KBM-7 (cell line): ENCODE measurements at places on chromosomes 3 and 15.

DNA sequence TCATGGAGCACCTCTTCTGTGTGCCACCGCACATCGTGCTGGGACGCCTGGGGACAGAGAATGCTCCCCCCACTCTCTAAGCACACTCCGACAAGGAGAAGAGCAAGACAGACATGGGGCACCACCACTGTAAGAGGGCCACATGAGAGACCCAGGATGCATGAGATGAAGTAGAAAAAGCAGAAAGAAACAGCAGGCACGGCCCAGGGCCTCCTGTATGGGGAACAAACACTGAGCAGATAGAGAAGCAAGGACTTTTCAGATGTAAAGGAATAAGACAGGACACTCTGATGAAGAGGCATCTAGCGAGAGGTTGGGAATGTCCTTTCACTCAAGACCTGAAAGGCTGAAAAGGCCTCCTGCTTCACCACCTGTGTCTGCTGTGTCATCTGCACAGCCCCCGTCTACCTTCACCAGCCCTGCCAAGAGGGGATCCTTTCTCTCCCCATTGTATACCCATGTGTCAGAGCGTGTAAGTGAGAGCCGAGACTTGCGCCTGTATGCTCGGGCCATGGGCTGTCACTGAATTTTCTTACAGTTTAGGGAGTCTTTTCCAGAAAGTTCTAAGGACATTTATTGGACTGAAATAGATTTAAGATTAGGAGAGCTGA lies 125.6 kb downstream of the LRRK1 start:
- no peak for DNase-seq

DNA sequence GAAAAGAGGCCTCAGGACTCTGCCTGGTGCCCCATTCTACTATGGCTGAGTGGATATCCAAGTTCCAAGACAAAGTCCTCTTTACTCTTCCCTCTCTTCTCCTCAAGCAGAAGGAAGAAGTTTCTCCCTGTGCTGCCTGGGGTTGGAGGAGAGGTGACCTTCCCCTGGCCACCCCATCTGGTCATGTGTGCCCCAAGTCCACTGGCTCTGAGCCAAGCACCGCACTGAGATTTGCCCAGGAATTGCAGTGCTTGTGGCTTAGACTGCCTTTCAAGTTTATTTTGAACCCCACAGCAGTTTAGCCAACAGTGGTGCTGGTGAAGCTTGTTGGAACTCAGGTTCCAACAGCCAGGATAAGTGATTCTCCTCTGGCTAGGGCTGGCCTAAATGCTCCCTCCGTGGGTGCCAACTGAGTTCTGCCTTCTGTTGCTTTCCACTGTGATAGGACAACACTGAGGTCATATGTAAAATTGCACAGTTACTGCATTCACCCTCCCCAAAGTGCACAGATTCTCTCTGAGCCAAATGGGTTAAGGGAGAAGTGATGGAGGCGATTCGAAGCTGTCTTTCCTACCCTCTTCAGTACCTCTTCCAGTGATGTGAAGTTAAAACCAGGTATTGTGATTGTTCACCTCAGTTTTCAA lies 69.9 kb downstream of the TMCO5A start:
- no peak for DNase-seq

GRCh38 chr3:101381809-101382208 lies 61.4 kb upstream of the IMPG2 start:
- DNase-seq: peak; percentile 56

DNA sequence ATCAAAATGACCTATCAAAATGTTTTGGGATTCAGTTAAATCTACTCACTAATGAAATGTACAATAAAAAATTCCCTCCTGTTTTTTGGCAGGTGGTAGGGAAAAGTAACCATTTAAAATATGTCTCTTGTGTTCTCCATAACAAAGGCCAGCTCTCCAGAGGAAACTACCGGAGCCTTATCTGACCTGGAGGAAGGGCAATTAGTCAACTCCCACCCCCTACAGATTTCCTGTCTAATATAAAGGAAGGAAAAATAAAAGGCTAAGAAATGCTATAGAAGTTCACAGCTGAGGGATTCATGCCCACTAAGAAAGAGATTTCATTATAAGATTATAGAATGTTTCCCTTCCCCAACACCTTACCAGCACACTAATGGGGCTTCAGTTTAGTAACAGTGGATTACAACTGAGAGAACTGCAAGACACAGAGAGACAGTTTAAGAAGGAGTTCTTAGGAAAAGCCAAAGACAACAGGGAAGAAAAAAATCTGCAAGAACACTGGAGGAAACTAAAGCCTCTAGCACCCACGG lies 376.5 kb upstream of the KCNMB2 start:
- peak; percentile 29 for DNase-seq

GRCh38 chr3:37140899-37141541 lies 33.4 kb downstream of the LRRFIP2 start:
- DNase-seq: no peak

- DNase-seq: no peak
Measured at GRCh38 chr15:94240480-94240879, 9.1 kb downstream of the MCTP2 start.

- no peak for DNase-seq
Measured at GRCh38 chr15:70322051-70322668, 224.4 kb upstream of the TLE3 start.

GRCh38 chr3:33424606-33425452 lies 15.4 kb downstream of the UBP1 start:
- no peak for DNase-seq

DNA sequence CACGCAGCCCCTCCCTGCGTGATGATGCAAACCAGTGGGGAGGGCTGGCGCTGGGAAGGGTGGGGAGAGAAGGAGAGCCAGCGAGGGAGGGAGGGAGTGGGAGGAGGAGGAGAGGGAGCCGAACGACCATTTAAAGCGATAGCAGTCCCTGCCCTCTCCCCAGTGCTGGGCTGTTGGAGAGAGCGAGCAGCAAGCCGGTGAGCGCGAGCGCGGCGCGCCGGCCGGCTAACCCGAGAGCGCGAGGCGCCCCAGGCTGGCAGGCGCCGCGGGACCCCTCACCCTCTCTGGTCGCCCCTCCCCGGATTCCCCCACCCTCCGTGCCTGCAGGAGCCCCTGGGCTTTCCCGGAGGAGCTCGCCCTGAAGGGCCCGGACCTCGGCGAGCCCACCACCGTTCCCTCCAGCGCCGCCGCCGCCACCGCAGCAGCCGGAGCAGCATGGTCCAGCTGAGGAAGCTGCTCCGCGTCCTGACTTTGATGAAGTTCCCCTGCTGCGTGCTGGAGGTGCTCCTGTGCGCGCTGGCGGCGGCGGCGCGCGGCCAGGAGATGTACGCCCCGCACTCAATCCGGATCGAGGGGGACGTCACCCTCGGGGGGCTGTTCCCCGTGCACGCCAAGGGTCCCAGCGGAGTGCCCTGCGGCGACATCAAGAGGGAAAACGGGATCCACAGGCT lies at the start of gene GRM7:
Gene GRM7 (plus strand): TSS at position 162 of the 671 bp plus-strand sequence.
- no peak for DNase-seq

GRCh38 chr3:64353226-64353625 lies 128.0 kb upstream of the PRICKLE2 start:
- DNase-seq: no peak

DNA sequence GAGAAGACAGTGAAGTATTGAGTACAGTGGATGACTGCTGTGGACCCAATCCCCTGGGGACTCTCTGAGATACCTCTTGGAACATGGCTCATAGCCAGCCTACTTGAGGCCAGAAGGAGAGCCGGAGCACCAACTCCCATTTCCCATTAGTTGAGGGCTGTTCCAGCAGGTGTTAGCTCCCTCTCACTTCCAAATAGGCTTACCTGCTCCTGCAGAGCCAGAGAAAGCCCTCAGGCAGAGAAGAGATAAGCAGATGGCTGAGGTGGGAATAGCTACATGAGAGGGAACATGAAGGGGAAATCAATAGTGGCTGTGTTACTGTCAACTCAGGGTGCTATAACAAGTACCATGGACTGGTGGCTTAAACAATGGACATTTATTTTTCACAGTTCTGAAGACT lies 4.6 kb upstream of the CCK start:
- no peak for DNase-seq

DNA sequence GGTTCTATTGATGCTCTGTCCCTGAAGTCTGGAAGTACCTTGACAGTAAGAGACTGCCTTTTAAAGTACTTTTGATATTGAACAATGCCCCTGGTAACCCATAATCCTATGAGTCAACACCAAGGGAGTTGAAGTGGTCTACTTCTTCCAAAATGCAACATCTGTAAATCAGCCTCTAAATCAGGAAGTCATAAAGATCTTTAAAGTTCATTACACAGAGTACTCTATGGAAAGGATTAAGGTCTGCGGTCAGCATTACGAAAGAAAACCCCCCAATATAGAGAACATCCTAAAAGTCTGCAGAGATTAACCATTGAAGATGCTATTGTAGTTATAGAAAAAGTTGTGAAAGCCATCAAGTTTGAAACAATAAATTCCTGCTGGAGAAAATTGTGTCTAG lies 52.7 kb upstream of the CMC1 start:
- DNase-seq: peak; percentile 57

GRCh38 chr3:37944391-37944842 lies 46.2 kb upstream of the VILL start:
- peak; percentile 37 for DNase-seq

DNA sequence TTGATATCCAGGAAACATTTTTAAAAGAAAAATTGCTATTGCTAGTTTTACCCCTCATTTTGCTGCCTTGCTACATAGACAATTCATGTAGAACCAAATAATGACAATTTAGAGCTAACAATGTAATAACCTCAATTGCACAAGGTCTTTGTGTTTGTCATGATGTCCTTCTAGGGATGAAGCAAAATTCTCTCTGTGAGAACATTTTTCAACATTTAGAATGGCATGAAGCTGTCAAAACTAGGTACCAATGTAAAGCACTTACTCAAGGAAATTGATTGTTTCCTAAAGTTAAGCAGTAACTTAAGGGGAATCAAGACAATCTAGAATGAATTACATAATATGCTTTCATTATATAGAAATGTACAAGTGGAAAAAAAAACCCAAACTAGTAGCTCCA lies 7.9 kb upstream of the FGF7 start:
- no peak for DNase-seq

GRCh38 chr3:31234145-31234544 lies 298.6 kb upstream of the STT3B start:
- peak; percentile 82 for DNase-seq

- DNase-seq: peak; percentile 95
Measured at GRCh38 chr15:81939604-81940440, 106.0 kb downstream of the MEX3B start.

DNA sequence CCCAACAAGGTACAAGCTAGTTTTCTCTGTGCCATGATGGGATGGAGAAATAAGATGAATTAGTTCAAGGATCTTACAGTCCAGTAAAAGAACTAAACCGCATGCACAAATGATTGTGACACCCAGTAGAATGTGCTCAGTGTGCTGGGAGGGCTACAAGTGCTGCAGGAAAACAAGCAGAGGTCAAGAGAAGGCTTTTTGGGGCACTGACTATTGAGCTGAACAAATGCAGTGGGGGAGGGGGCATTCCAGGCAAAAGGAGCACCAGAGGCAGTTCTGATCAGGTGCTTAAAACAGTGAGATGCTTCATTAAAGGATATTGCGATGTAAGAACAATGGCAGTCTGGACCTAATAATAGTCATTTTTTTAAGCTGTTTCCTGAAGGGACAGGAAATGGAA lies 6.0 kb downstream of the SLC27A2 start:
- DNase-seq: no peak

GRCh38 chr3:81837071-81837593 lies 75.7 kb upstream of the GBE1 start:
- DNase-seq: no peak

GRCh38 chr15:40357246-40357645 lies 773 bp upstream of the DISP2 start:
- no peak for DNase-seq

GRCh38 chr15:74664028-74664616 lies 31.7 kb downstream of the EDC3 start:
- no peak for DNase-seq

GRCh38 chr3:41581700-41582099 lies 380.2 kb downstream of the ULK4 start:
- no peak for DNase-seq

DNA sequence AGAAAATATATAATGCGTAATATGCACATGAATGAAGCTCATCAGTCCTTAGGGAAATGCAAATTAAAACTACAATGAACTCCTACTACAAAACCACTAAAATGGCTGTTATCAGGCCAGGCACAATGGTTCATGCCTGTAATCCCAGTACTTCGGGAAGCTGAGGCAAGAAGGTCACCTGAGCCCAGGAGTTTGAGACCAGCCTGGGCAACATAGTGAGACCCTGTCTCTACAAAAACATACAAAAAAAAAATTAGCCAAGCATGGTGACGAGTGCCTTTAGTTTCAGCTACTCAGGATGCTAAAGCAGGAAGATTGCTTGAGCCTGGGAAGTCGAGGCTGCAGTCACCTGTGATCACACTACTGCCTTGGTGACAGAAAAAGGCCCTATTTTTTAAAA lies 85.2 kb downstream of the MAP4 start:
- no peak for DNase-seq
